NCI-H1417 treated with DMSO at 0.1 percent for 48 hours (cell line): ENCODE measurements at places on chromosomes 13 and 19.

GRCh38 chr13:110760611-110761010 is 47.1 kb downstream of the ING1 start:
- no peak for DNase-seq

- no peak for DNase-seq
Observed at GRCh38 chr19:44509478-44509877, 9.2 kb upstream of the ZNF180 start.

DNA sequence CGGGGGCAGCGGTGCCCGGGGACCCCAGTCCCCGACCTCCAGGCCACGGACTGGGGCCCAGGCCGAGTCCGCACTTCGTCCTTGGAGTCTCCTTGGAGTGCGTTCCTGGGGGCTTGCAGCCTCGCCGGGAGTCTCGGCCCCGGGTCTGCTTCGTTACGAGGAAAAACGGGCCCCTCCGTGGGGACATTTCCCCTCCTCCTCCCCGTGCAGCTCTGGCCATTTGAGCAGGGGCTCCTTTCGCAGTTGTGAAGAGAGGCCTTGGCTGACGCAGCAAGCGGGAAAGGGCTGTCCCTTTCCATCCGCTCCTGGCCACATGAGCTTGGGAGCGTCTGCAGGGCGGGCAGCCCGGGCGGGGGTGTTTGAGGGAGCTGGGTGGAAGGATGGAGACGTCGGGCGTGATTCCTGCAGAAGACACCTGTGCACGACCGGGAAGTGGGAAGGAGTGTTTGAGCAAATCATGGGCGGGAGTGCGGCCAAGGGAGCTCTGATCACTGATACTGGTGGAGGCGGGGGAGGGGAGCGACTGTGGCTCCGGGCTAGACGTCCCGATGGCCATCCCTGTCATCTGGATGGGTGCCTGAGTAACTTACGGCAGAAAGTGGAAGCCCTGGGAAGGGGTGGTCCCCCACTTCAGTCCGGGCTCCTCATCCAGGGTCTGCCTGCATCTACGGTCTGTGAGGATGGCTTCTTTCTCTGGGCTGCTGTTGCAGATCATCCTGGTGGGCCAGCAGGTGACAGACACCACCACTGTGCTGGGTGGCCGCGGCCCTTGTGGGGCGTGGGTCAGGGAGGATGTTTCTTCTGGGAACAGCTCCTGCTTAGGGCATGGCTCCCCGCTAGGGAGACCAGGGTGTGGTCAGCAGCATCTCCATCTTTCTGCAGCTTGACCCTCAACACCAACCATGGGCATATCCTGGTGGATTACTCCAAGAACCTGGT is 736 bp downstream of the GPI start:
- no peak for DNase-seq

DNA sequence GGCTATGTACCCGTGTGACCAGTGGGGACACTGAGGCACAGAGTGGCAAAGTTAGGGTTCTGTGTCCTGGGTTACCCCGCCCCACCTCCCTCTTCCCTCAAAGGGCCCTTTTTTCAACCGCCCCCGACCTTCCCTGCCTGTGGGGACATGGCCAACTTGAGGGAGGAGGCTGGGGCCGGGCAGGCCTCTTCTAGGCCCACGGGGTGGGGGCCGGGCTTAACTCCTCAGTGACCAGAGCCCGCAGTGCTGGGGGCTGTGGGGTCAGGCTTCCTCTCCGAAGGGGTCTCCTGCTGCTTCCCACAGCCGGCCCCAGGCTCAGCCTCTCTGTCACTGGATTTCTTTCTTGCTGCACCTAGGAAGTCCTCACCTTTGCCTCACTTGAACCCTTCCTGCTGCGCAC is 23.9 kb downstream of the PIAS4 start:
- DNase-seq = no peak
